Caco-2 (cell line): ENCODE measurements at places on chromosomes 1 and 21.
A peak's percentile ranks its signal among the peaks of the same experiment; 100 is the strongest.

DNA sequence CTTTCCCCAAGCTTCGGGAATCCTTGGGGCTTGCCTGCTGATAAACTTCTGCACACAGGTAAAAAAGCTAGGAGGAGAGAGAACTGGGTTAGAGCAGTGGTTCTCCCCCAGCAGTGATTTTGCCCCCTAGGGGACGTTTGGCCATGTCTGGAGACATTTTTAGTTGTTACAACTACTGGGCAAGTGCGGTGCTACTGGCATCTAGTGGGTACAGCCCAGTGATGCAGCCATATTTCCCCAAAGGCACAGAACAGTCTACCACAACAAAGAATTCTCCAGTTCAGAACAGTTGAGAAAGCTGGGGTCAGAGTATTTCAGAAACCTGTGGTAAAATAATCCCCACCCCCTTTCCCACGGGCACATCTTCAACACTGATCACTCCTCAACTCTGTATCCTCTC is 41.3 kb downstream of the LRRC71 start:
- DNase-seq: peak; percentile 20

GRCh38 chr1:202069662-202070061 is 53.1 kb upstream of the GPR37L1 start:
- no peak for DNase-seq

DNA sequence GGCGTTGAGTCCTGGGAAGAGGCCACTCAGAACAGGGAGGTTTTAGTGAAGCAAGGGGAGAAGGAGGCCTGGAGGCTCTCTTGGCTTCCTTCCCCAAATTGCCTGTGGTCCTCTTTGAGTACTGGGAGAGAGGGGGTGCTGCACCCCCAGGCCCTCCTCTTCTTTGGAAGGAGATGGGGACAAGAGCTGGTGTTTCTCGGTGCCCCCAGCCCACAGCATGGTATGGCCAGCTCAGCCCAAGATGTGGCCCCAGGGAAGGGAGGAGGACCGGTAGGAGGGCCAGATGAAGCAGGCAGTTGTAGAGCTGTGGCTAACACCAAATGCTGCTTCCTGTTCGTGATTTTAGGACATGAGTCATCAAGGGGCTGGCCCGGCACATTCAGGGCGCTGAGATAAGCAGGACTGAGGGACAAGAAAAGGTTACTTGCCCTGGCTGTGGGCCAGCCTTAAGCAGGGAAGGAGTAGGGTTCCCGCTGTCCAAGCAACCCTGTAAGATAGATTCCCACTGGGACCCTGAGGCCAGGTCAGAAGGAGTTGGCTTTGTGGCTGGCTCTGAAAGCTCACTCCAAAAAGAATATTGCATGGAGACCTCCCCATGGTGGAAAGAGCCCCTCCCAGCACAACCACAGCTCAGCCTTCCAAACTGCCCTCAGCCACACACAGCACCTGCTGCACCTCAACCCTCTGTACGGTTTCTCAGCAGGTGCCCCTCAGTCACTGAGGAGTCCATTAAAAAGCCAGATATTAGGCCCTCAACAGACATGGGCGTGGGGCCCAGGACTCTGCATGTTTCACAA is 4.9 kb upstream of the TNFRSF1B start:
- peak; percentile 62 for DNase-seq

DNA sequence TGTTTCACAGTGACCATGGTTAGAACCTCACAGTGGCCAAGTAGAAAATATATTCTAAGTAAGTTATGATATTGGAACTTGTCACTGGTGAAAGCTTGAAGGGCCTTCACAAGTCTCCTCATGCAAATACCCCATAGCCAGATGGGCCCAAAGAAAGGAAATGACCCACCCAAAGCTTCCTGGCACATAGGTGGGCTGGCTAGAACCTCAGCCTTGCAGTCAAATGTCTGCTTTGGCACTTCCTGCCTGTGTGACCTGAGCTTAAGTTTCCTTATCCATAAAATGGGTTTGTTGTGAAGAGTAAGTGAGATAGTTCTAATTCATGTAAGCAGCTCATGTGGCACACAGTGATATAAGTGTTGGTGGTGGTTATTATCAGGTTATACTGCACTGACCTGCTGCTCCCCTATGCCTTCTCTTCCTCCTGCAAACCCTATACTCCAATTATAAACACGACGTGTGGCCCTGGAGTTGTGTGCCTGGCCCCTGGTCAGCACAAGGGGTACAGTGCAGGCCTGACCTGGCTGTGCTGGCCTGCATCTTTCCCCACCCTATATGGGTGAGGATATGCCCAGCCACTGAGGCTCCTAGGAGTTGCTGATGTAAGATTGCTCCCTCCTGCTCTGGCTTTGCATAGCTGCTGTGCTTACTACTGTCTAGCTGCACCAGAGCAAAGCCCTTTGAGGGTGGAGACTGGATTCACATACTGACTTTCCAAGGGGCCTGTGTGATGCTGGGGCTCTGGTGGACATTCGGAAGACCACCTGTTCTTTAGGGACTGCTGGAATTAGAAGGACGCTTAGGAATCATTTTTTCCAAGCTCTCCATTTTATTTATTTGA is 4.7 kb upstream of the SLFNL1 start:
- DNase-seq: no peak
